Glomerular endothelial cell (primary cell): ENCODE measurements at places on chromosomes 3 and 15. TPM values are rescaled to one million over a fixed set of nuclear protein-coding genes. Genes with fewer than 3 reads are reported as not detected.

- no peak for DNase-seq
These were observed 7.1 kb downstream of the PIAS1 start for GRCh38 chr15:68061171-68061570.

ACOX2 gene
- total RNA-seq, result 0.10 and 4.7 TPM in 2 replicates

DNA sequence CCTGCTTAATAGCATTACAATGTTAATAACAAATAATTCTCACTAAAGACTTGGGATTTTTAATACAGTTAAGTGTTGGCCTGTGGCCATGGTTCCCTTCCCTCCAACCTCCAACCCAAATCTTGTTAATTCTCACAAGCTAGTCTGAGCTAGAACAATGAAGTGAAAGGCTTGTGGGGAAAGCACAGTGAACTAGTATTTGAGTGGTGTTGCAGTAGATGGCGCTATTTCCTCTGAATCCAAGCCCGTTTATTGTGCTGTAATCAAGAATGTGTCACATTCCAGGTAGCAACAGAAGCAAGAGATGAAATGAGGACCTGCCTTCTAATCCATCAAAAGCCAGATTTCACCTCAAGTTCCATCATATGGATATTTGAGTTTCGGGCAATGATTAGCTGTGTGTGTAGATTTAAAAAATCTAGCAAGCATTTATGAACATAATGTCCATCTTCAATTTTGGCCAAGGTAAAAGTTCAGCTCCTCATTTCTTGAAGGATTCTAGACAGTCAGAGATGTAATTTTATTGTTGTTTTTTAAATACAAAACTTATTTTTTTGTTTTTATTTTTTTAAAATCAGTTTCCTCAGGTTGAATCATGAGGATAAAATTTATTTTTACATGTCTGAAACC, 160.7 kb downstream of the SQOR start:
- DNase-seq, result peak; percentile 76

ADGRG7 gene
- total RNA-seq, result not detected in 2 replicates

PAQR9 gene
- total RNA-seq, result not detected in 2 replicates

DNA sequence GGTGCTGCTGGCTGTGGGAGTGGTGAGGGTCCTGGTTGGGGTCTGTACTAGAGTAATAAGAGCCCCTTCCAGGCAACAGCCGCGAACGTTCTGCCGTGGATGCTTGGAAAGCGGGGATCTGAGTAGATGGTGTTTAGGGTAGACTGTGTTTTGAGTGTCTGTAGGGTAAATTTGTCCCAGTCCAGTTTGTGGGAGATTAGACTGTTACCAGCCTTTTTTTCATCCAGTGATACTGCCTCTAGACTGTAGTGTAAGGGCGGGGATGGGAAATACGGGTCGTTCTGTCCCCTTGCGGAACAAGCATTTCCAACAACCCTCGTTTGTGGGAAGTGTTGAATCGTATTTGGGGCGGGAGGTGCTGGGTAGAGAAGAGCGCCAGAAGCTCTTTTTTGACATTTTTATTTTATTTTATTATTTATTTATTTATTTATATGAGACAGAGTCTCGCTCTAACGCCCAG, 424 bp downstream of the HAUS2 start:
- DNase-seq, result peak; percentile 9

GRCh38 chr15:54519577-54519976, 541.3 kb downstream of the UNC13C start:
- no peak for DNase-seq

GRCh38 chr3:194450341-194450740, 36.5 kb downstream of the ATP13A3 start:
- DNase-seq, result no peak

GUCA1C gene
- total RNA-seq, result not detected in 2 replicates

GRCh38 chr15:42069496-42070278, 24.7 kb downstream of the PLA2G4D start:
- DNase-seq, result no peak

SLCO3A1 gene
- total RNA-seq, result 2.8 and 7.0 TPM in 2 replicates

GRCh38 chr15:91965501-91966193, 112.1 kb downstream of the SLCO3A1 start:
- DNase-seq, result no peak

DNA sequence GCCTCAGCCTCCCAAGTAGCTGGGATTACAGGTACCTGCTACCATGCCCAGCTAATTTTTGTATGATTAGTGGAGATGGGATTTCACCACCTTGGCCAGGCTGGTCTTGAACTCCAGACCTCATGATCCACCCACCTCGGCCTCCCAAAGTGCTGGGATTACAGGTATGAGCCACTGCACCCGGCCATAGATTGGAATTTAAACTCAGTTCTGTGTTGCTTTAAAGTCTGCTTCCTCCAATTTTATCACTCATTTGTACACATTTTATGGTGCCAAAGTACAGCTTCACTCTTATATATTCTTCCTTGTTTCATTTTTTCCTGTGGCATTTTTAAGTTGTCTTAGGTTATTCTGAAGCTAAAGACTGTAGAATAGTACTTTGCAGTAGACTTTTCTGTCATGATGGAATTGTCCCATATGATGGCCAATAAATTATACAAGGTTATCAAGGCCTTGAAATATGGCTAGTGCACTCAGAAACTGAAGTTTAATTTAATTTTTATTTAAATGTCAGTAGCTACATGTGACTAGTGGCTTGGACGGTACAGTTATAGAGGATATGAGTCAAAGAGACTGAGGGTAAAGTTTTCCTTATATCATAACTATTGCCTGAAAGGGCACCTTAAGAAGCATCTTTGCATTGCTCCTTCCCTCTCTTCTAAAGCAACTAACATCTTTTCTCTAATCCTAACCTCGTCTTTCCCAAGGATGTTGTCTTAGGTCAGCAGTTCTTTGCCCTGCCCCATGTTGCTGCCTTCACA, 28.1 kb downstream of the ATP11B start:
- no peak for DNase-seq
